ENCODE measurements at places on chromosomes 5 and 9.

DNA sequence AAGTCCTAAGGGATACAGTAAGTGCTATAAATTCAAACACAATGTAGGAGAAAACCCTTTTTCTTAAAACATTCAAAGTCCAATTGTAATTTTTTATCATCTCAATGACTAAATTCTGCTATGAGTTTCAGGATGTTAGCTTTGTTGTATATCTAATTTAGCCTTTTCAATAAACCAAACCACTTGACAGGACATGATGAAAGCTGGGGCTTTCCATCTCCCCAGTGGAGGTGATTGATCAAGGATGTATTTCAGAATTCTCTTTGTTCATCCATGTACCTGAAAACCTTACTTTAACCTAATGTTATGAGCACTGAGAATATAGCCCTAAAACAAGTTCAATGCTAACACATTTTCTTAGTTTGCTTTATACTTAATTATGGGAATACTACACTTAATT is 639.0 kb upstream of the ITGA1 start:
- DNase-seq, result no peak

DNA sequence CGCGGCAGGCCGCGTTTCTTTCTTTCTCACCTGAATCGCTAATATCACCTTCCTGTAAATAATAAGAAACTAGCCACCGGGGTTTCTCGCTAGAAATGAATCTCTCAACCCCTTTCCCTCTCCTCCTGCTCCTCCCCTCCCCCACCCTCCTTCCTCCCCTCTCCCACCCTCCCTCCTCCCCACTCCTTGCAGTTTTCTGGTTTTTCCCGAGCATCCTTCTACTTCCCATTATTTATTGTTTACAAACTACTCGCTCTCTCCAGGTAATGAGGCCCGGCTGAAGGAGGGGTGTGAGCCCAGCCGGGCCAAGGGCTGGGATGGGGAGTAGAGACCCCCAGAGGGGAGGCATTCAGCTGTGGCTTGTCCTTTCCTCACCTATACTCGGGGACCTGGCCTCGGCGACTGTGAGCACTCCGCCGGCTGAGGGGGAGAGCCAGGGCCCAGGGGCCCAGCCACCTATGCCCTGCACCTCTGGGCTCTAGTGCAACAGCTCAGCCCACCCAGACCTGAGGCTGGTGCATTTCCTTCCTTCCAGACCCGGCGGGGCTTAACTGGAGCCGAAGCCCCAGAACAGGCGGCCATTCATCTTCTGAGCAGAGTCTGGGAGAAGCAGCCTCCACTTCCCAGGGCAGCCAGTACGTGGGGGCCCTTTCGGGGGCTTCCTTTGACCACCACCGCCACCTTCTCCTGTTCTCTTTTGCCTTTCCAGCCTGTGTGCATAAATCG is 2.1 kb upstream of the IRX4 start:
- no peak for DNase-seq

- DNase-seq, result no peak
These were observed 11.2 kb downstream of the RXRA start for GRCh38 chr9:134337469-134337868.

DNA sequence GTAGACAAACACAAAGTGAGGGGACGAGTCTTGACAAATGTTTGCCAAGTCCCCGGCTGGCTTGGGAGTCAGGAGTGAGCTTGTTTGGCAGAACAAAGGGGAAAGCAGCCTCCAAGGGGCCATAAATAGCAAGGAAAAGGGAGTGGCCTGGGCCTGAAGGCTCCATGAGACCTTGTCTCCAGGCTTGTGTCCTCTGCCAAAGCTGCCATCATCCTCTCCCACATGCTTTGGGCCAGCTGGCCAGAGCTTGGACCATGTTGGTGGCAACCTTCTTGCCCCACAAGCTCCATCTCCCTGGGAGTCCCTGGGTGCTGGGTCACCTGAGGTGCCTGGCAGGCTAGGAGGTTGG is 13.3 kb upstream of the PITX1 start:
- no peak for DNase-seq

GRCh38 chr9:98750364-98751060 is 41.8 kb upstream of the GABBR2 start:
- no peak for DNase-seq

GRCh38 chr5:163910226-163910625 is 404.8 kb downstream of the MAT2B start:
- DNase-seq, result no peak

GRCh38 chr5:90170261-90170660 is 239.3 kb downstream of the CETN3 start:
- DNase-seq, result no peak

DNA sequence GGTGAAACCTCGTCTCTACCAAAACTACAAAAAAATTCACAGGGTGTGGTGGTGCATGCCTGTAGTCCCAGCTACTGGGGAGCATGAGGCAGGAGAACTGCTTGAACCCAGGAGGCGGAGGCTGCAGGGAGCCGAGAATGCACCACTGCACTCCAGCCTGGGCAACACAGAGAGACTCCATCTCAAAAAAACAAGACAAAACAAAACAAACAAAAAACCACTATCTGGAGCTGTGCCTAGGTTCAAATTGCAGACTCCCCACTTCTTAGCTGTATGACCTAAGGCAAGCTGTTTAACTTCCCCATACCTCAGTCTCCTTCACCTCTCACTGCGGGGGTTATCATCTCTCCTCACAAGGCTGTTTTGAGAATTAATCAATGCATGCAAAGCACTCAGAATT is 68.0 kb downstream of the MAPKAP1 start:
- DNase-seq, result no peak

GRCh38 chr5:127536687-127537086 is 19.2 kb downstream of the PRRC1 start:
- no peak for DNase-seq

DNA sequence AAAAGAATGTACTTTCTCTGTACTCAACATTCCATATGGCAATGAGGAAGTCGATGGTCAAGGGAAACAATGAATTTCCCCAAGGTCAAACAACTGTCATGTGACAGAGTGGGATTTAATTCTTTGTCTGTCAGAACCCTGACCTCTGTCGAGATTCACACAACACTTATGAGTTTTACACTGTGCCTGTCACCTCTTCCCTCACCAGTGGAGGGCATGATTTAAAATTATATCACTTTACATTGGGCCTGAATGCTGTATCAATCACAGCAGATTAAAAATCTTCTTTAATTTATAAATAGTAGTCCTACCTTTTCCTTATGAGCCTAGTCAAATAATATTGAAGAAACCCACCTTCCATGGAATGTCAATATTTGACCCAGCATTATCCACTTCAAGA is 276.7 kb downstream of the CDH10 start:
- no peak for DNase-seq

DNA sequence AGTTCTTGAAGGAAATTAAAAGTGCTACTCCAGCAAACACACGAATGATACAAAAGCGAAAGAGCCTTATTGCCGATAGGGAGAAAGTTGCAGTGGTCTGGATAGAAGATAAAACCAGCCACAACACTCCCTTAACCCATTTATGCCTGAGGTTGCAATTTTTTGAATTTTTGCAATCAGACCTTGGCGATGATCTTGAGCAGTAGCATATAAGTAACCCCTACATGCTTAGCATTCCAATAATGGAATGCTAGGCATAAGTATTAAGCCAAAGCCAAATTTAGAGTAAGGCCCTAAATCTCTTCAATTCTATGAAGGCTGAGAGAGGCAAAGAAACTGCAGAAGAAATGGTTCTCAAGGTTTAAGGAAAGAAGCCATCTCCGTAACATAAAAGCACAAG is 153.5 kb downstream of the SLC28A3 start:
- no peak for DNase-seq

DNA sequence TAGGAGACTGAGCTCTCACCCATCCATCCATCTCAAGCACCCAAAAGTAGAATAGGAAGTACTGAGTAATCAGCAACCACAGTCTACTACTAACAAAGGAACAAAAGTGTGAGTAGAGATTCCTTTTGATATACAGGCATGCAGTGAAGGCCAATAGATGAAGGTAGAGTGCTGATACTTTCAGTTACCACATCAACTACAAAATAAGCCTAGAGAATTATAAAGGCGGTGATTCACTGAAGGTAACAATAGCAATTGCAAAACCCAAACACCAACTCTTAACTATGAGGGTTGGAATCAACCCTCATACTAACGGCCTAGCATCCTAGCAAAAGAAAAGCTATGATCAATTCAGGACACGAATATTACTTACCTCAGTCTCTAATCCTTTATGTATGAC is 992.6 kb downstream of the DNAH5 start:
- no peak for DNase-seq

- DNase-seq, result no peak
These were observed 105.3 kb upstream of the BOD1 start for GRCh38 chr5:173721601-173722232.

DNA sequence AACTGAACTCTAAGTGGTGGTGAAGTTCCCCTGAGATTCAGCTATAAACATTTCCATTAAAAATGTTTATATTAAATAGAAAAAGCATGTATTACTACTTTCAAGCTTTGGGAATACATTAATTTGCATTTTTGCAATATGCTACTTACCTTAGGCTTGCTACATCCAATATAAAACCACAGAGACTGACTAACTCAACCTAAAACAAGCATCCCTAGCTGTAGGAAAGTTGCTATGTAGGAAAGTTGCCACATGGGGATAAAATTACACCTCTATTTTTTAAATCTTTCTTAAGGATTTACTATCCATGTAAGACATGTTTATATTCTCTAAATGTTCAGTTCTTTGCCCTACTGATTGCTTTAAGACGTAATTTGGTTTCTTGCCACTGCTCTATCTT is 12.8 kb downstream of the SCAMP1 start:
- DNase-seq, result no peak

DNA sequence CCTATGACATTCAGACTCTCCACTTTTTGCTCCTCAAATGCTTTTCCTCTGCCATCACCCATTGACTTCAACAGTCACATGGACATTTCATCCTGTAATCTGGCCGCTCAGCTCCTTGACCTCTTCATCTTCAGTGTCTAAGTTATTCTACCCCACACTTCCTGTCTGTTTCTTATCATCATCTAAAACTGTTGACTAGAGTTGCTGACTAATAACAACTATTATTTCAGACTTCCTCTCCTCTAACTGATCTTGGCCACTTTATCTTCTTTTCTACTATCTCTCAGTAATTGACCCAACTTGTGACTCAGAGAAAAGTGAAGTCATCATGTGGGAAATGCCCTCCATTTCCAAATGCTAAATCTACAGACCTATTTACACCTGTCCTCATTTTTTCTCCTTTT is 254.7 kb upstream of the TRPC7 start:
- no peak for DNase-seq

DNA sequence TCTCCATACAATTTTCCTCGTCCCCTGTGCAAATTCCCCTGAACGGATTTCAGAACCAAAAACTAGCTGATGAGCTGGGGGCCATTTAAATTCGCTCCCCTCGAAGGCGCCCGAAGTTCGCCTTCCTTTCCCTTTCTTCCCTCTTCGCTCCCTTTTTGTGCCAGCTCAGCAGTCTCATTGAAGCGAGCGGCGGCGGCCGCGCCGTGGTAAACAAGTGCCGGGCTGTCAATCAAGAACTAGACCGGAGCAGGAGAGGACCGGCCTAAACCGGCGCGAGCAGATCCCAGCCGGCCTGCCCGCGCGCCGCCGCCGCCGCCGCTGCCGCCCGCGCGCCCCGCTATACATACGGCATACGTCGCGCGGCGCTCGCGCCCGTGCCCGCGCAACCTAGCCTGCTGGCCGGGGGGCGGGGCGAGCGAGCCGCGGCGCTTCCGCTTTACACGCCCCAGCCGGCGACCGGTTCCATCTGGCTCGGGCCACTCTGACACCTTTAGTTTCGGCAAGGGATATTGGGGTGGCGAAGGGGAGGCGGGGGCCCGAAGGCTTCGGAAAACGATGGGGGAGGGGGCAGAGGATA is 3.1 kb downstream of the ARRDC3 start:
- peak; percentile 93 for DNase-seq

DNA sequence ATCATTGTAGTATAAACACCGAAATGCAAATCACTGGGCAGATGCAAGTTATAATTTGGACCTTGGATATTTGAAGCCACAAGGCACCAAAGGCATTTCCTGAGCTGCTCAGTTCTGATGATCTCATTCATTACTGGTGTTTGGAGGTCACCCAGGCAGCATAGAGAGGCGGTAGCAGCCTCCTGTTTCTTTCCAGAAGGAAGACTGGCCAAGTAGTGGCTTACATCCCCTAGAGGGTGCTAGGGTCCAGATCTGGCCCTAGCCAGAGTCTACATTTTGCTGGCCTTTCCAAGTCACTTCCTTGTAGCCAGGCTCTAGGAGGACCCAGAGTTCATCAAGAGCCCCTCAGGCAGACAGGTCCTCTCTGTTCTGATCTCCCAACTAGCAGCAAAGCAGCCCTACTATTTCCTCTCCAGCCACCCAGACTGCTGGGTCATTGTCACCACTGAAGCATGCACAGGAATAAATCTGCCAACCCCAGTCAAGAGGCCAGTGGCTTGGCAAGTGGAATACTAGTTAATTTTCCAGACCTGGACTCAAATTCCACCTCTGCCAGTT is 33.4 kb upstream of the TTC1 start:
- no peak for DNase-seq

DNA sequence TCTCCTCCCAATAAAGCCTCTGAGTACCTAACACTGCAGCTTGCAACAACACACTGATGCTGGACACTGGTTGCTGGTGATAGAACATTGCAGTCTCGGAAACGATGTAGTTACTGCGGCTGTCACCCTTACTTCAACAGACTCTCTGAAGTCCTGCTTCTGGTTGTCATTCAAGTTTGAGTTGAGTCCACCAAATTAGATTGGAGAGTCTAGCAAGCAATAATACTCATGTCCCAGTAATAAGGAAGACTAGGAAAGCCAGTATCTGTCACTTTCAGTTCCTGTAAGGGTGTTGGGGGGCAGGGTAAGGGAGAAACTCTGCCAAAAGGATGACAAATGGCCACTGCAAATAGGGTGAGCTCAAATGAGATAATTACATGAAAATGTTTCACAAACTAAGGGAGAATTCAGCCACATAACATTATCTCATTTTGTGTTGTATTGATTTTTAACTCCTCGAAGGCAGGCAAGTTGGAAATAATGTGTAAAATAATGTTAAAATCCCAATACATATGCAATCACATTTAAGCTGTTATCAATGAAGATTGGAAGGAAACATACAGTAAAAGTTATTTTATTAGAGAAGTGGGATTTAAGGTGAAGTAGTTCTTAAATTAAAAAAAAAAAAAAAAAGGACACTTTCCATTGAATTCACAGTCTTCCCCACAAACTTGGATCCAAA is 849 bp upstream of the IFT74 start:
- DNase-seq, result no peak

DNA sequence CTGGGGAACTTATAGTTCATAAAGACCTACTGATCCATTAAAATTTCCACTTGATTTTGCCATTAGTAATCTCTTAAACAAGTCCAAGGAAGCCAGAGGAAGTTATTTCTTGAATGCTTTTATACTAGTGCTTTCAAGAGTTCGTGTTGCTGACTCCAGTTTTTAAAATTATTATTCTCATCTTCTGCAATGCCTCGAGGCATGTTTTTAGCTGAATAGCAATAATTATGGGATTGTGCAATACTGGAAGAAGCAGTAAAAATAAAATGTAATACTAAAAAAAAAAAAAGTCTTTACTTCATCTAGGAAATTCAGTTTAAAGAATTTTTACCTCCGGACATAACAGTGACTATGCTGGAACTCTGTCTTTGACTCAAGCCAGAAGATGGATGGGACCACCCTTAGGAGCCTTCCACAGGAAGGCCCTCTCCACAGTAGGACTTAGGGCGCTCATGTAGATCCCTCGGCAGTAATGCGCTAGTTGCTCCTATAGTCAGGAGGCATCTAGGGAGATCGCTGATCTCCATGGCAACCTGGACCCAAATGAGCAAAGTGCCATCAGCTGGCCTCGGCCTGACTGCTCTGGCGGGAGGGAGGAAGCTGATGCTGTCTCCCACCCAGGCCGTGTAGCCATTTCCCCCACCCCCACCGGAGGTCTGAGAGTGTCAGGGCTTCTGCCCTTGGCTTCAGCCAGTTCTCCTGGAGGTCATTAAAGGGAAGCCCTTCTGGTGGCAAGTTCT is 56.7 kb downstream of the DAPK1 start:
- no peak for DNase-seq
